ENCODE measurements at places on chromosomes 1 and 21.
A peak's percentile ranks its signal among the peaks of the same experiment; 100 is the strongest.

GRCh38 chr1:62131093-62131725 is 63.4 kb upstream of the L1TD1 start:
- no peak for DNase-seq

GRCh38 chr1:200296091-200296661 is 113.7 kb downstream of the ZNF281 start:
- DNase-seq: no peak

DNA sequence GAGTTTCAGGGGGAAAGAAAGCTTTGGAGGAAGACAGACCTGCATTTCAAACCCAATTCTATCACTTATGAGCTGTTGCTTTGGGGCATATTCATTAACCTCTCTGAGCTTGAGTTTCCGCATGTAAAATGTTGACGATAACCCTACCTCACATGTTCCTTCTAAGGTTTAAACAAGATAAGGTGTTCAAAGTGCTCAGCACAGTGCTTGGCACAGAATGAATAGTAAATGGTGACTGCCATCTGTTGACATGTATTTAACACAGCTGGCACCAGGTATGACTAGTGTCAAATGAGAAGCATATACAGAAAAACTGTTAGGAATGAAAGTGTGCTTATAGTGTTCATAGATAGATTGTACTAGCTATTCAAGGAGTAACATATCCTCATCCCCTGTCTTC is 155.5 kb downstream of the PTGER3 start:
- DNase-seq: no peak

DNA sequence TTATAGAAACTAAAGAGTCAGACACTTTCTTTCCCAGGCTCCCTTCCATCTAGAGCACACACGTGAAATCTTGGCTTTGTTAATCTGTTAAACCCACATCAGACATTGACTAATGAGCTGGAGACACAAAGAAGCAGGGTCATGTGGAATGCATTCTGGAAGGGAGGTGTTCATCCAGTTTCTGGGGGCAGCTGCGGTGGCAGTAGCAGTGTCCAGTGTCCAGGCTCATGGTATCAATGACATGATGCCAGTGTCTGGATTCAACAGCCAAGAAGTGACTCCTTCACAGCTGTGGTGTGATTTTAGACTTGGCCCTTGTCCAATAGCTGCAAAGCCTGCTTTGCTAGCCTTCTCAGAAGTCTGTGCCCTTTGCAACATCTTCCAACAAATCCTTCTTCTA is 95.2 kb downstream of the NTPCR start:
- no peak for DNase-seq

DNA sequence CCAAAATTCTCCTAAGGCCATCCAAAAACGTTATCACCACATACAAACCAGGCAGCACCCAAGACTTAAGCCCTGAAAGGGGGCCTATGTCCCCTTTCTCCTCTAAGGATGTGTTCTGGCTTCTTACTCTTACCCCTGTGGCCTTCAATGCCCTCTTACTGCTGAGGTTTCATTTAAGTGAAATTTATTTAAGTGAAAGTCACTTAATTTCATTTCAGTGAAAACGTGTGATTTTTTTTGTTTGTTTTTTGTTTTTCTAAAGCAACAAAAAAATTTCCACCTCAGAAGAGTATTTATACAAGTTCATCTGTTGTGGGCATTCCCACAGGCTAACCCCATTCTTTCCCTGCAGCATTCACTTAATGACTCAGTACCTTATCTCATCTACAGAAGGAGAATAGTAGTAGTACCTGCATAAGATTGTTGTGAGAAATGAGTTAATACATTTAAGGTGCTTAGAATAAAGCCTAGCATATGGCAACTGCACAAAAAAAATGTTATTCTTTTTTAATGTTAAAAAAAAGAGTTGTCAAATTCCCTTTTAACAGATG is 220.6 kb downstream of the CHRM3 start:
- no peak for DNase-seq

- no peak for DNase-seq
These were observed 42.5 kb downstream of the ETS2 start for GRCh38 chr21:38848187-38848609.

DNA sequence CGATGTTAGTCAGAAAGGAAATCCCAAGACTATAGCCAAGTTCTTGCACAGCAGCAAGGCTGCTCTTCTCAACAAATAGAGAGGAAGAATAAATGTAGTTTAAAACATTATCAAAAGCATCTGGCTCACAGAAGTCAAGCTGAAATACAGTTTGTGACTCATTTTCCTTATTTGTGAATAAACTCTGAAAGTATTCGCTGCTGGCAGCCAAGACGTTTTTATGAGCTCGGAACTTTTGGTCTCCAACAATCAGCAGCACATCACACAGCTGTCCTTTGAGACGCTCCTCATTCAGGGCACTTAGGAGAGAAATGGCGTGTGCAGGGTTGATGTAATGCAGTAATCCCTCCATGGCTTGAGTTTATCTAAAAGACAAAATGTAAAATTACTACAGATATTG is 16.4 kb downstream of the ZBTB21 start:
- no peak for DNase-seq

- peak; percentile 18 for DNase-seq
These were observed 5.7 kb downstream of the SMG5 start for GRCh38 chr1:156276966-156277381.

- no peak for DNase-seq
These were observed 21.9 kb downstream of the NCF2 start for GRCh38 chr1:183568176-183569021.

GRCh38 chr1:64598100-64598571 is 128.2 kb downstream of the CACHD1 start:
- DNase-seq: peak; percentile 55

DNA sequence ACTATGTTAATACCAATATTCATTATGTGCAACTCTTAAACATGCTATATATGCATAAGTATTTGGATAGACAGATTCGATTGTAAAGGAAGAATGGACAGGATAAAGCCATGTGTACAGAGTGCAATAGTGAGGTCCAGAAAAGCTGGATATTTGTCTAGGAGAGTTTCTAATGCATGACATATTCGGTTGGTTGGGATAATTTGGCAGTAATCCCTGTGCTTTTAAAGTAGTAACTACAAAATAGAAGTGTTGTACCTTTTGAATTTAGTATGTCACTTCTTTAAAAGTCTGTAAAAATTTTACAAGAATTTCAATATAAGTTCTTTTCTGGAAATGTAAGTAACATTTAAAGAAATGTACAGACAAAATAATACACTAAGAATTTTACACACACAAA is 774.5 kb downstream of the USP25 start:
- DNase-seq: no peak

DNA sequence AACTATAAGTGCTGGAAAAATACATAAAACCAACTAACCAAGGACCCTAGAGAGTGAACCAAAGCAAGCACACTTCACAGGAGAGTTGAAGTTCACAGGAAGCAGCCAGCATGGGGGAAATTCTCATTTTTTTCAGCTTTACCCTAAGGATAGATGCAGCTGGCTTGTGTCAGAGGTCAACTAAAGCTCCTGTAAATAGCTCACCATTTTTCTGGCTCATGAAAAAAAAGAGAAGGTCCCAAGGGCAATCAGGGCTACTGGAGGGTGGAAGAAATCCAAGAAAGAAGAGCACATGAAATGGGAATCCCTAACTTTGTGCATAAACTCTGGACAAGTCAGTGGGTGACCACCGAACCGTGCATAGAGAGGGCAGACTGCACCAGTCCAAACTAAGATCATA is 58.3 kb downstream of the KCNJ15 start:
- no peak for DNase-seq

GRCh38 chr1:238738892-238739291 is 647.5 kb upstream of the CHRM3 start:
- DNase-seq: no peak

GRCh38 chr1:109768820-109769219 is 5.1 kb upstream of the EPS8L3 start:
- DNase-seq: no peak

DNA sequence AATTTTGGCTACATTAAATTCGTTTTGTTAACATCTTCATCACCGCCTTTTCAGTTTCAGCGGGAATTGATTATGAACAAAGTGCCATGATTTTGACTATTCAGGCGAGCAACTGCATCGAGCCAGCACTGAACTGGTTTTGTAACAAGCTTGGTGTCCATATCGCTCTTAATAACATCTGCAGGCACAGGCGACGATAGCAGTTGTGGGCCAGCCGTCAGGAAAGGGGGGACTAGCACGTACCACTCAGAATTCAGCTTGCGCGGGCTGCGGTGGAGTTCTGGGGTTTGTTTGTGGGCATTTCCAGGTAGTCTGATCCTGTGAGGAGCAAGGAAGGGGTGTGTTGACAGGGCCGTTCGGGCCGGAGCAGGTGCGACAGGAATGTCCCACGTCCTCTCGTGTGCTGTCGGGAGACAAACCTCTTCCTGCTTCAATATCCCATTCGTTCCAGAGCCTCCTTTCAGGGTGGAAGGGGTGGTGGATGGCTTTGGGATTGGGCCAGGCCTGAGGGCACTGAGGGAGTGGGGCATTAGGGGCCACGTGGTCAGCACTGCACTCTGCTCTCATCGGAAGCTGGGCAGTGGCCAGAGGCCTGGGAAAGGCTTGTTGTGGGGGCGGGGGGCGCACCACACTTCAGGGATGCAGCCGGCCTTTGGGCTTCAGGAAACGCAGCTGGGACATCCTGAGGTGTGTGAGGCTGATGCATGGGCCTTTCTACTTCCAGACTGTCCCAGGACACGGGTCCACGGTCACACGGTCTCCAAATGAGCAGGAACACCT is 39.1 kb downstream of the SKI start:
- DNase-seq: no peak

- DNase-seq: no peak
These were observed 47.3 kb upstream of the LYPLAL1 start for GRCh38 chr1:219126377-219126776.

- DNase-seq: no peak
These were observed 8.9 kb upstream of the PRMT2 start for GRCh38 chr21:46626536-46626935.

DNA sequence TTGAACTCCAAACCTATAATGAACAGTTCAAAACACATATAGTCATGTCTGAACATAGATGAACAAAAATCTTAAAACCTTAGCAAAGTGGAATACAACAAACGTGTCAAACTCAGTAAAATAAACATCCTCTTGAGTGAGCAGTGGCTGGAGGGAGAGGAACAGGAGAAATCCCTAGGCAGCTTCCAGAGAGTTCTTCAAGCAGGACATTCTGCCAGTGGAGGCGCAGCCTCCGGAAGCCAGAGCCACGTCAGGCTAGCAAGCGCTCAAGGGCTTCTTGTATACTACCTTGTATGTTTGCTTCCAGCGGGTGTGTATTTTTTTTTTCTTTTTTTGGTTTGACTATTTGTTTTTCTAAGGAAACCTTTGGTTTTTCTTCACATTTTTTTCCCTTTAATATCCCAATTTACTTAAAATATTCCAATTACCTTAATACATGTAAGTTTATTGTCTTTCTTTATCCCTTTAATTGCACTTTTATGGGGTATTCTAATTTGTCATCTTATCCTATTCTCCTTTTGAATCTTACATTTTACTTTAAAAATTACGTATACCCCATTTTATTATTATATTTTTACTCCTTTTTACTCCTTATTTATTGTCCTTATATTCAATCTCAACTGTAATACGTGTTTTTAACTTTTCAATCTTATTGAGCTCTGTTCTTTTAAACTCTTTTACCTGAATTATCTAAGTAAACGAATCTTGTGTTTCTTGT is 42.0 kb downstream of the COLGALT2 start:
- DNase-seq: no peak

GRCh38 chr1:234316486-234316885 is 56.8 kb upstream of the COA6 start:
- DNase-seq: no peak

- DNase-seq: no peak
These were observed 62.5 kb downstream of the UBIAD1 start for GRCh38 chr1:11335417-11336056.

DNA sequence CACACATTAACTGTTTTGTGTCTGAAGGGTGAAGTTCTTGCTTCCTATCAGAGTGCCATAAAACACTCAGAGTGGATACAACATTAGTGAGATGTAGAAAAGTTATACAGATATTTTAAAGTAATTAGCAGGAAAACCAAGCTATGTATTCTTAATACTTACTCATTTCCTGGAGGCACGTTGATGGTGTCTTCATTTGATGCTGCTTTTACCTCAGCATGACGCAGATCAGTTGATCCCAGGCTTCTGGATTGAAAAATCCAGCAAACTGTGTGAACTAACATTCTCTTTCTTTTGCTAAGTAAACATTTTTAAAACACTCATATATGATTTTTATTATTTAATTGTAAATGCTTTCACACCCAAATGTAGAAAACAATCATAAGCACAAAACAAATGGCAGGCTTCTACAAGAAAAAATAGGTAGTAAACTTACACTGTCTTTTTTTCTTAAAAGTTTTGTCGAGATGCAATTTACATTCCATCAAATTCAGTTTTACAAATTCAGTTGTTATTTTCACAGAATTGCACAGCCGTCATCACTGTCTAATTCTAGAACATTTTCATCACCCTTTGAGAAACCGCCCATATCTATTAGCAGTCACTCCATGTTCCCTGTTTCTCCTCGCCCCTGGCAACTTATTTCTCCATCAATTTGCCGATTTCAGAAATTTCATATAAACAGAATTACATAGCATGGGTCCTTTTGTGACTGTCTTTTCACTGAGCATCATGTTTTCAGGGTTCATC is 198.9 kb downstream of the LRRC7 start:
- DNase-seq: no peak

GRCh38 chr1:102630041-102630440 is 478.3 kb downstream of the COL11A1 start:
- peak; percentile 33 for DNase-seq

DNA sequence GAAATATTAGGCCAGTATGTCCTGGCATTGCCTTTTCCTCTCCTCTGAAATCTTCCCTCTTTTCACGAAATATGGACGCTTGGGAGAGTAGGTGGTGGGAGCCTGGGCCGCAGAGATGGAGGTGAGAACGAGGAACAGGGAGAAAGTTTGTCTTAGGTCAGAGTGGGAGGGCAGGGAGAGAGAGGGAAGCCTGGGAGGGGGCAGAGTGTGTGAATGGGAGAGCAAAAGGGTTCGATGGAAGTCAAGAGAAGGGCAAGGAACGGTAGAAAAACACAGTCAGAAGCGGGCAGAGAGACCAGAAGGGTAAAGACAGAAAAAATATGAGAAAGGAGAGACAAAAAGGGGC is 1.2 kb downstream of the TRABD2B start:
- no peak for DNase-seq

- peak; percentile 13 for DNase-seq
These were observed 120.9 kb downstream of the HLX start for GRCh38 chr1:220999872-221000863.

DNA sequence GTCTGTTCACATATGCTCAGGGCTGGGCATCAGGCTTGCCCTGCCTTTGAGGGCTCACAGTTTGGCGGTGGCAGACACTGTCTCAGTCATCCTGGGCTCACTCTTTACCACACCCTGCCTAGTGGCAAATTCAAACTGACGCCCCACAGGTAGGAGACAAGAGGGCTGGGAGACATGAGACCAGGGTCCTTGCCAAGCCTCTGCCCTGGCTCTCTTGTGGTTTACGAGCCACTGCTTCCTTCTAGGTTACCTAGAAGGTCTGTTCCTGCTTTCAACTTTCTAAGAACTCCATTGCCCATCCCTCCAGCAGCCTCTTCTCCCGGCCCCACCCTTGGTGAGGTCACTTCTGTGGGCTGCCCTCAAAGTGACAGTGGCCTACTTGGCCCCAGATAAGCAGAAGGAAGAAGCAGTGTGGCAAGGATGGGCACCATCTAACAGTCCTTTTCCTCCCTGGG is 10.5 kb downstream of the KIF21B start:
- no peak for DNase-seq
